ENCODE measurements at places on chromosomes 7 and 10.

GRCh38 chr7:101681170-101682007 is 52.3 kb upstream of the MYL10 start:
- DNase-seq: no peak

GRCh38 chr7:151168787-151169162 is 1.3 kb upstream of the GBX1 start:
- no peak for DNase-seq

- DNase-seq: no peak
Observed at GRCh38 chr10:97197030-97197500, 11.3 kb upstream of the SLIT1 start.

- no peak for DNase-seq
Observed at GRCh38 chr7:47724335-47724982, 142.5 kb upstream of the TNS3 start.

DNA sequence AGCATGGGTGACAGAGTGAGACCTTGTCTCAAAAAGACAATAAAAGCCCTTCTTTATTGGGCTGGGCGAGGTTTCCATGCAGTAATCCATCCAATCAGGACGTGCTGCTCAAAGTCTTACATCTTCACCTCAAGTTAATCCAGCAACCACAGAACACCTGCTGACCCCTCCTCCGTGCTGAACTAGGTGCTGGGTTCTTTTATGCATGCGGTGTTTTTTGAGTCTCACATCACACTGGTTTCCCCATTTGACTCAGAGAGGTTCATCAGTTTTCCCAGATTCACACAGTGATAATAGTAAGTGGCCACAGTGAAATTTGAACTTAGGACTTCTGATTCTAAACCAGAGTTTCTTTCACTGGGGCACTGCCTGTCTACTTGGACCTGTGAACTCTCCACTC is 58.3 kb upstream of the GTF2I start:
- no peak for DNase-seq

Data from liver (tissue), 10 donors.